ENCODE measurements at places on chromosomes 4 and X.

- DNase-seq: no peak
Measured at GRCh38 chrX:15464704-15465103, 28.4 kb downstream of the PIR start.

DNA sequence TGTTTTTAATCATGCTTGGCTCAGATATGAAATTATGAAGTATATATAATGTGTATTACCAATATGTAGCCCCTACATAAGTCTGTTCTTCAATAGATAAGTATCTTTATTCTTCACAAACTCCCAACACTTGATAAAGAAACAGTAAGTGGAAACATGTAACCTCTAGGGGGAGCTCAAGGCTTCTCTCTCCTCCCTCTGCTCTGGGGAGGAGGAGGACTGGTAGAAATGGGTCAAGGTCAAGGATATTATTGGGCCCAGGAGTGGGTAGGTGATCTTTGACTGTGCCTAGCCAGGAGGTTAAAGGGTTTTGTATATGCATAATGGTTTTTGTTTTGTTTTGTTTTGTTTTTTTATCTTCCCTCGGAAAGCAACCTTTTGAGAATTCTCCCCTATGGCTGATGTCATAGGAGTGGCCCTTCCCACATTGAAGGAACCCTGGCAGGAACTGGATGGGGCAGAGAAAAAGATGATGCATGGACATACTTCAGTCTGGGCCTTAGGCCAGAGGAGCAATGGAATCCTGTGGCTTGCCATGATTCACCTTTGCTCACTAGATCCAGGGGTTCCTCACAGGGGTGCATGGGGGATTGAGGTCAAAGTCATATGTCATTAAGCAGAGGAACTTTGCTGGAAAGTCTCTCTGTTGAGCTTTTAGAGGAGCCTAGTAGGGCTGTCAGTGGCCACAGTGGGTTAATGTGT, 460.3 kb downstream of the MID1IP1 start:
- peak; percentile 54 for DNase-seq

- DNase-seq: peak; percentile 57
Measured at GRCh38 chrX:31213941-31214340, 142.1 kb upstream of the FTHL17 start.

DNA sequence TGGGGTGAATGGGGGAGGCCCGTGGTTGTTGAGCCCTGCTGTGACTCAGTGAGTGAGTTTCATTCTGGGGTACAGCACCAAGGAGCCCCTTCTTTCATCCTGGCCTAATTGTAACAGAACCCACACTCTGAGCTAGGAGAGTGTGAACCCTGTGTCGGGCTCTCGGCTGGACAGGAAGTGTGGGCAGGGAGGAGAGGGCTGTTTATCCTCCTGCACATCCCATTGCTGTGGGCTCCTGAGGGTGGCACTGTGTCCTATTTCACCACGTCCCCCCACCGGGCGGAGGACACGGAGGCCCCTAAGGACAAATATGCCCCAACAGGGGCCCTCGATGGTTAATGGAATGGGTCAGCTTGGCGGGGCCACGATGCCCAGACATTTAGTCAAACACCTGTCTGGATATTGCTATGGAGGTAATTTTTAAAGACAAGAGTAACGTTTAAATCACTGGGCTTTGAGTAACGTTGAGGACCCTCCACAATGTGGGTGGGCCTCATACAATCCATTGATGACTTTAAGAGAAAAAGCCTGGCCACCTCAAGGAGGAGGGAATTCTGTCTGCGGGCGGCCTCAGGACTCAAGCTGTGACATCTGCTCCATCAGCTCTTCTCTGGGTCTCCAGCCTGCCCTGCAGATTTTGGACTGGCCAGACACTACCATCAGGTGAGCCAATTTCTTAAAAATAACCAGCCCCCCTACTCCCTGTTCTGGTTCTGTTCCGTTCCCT, 46.1 kb upstream of the SORCS2 start:
- DNase-seq: no peak

- no peak for DNase-seq
Measured at GRCh38 chr4:74800310-74800709, 6.0 kb upstream of the BTC start.

DNA sequence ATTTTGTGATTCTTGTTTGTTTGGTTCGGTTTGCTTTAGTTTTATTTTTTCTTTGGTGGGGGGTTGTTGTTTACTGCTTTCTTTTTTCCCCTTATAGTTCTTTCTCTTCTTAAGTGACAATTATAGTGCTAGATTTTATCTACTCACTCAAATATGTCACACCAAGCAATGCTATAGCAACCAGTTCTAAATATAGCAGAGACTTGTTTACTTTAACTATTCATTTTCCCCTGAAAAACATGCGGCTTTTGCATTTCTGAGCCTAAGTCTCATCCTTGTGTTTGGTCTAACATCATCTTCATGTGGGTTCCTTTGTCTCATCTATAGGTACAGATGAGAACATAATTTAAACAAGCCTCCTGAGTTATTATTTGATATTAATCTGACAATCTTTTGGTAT, 676.6 kb downstream of the FAT4 start:
- no peak for DNase-seq

DNA sequence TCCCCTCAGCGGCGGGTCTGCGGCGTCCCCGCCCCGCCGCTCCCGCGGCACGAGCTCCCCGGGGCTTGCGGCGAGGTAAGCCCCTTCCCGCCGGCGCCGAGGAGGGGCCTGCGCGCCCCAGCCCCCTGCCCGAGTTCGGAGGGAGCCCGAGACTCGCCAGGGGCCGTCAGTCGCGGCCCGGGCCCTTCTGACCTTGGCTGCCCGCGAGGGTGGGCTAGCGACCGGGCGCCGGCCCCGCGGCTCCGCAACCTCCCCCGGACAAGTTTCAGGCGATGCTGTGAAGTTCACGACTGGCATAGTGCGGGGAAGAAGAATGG, 554 bp downstream of the CDKL5 start:
- no peak for DNase-seq

GRCh38 chrX:102768987-102769761, 48.6 kb downstream of the GPRASP3 start:
- peak; percentile 92 for DNase-seq

GRCh38 chr4:178752954-178753525, 1310.8 kb upstream of the AGA start:
- peak; percentile 76 for DNase-seq

- DNase-seq: no peak
Measured at GRCh38 chr4:127505203-127505602, 127.6 kb upstream of the INTU start.

Data from endodermal cell (in vitro differentiated cells).